DMS53 (cell line): ENCODE measurements at places on chromosomes 7 and 10.

DNA sequence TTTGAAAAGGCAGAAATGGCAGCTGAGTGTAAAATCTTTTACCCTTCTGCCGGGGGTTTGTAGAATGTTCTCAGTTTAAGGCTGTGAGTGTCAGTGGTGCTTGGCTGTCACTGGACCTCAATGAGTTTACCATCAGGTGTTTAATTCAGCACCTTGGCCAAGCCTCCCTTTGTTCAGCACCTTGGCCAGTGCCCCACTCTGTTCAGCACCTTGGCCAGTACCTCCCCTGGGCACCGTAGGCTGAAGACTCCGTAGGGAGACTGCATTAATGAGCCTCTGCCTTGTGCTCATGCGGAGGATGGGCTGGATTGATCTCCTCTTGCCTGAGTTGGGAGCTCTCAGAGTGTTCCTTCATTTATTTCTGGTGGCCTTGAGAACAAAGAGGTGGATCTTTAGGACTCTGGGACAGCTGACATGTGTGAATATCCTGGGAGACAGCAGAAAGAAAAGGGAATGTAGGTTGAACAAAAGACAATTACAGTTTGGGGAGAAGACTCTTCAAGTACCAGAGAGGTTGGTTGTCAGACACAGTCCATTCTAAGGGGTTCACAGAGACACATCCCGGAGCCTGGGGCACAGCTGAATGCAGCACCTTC lies 1.6 kb downstream of the FAM24A start:
- peak; percentile 17 for DNase-seq

GRCh38 chr10:87861566-87861952 lies 1.8 kb downstream of the KLLN start:
- DNase-seq: no peak

DNA sequence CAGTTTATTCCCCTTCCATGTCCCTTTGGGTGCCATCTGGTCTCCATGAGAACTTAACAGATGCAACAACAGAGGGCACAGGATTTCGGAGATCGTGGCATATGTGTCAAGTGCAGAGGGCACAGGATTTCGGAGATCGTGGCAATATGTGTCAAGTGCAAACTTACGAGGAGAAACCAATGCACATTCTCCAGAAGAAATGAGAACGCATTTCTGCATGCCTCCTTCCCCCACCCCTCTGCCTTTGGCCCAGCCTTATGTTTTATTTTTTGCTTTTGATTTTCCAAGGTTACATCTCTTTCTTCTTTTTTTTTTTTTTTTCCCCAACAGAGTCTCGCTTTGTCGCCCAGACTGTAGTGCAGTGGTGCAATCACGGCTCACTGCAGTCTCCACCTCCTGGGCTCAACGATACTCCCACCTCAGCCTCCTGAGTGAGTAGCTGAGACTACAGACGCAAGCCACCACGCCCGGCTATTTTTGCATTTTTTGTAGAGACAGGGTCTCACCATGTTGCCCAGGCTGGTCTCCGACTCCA lies 586 bp upstream of the ANKRD26 start:
- peak; percentile 70 for DNase-seq

DNA sequence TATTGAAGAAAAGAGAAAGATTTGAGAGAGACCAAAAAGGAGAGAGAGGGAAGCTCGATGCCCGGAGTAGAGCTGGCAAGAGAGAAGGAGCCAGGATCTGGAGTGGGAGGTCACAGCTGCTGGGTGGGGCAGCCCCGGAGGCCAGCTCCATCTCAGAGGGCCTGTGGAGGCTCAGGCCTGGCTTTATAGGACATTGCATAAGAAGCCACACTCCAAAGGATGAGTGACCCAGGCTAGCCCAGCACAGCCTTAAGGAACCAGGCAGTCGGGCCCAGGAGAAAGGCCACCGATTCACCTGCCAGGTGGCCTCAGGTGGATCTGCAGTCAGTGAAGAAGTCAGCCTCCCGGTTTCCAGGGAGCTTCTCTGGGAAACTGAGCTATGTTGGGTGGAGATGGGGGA lies 676 bp downstream of the PLAC9 start:
- peak; percentile 27 for DNase-seq

- DNase-seq: peak; percentile 73
Measured at GRCh38 chr10:64867501-64867962, 1346.3 kb downstream of the REEP3 start.
